GM23338 (cell line): ENCODE measurements at places on chromosomes 4 and X. TPM values are rescaled to one million over a fixed set of nuclear protein-coding genes. Genes with fewer than 3 reads are reported as not detected.

NXF2B gene
- total RNA-seq = 0.14 and 0.85 TPM in 2 replicates

VCX gene
- total RNA-seq = 0.49 TPM in 1 of 2 replicates, not detected in the other

CHRNA9 gene
- 0.78 and 5.7 TPM in 2 replicates for total RNA-seq

DNA sequence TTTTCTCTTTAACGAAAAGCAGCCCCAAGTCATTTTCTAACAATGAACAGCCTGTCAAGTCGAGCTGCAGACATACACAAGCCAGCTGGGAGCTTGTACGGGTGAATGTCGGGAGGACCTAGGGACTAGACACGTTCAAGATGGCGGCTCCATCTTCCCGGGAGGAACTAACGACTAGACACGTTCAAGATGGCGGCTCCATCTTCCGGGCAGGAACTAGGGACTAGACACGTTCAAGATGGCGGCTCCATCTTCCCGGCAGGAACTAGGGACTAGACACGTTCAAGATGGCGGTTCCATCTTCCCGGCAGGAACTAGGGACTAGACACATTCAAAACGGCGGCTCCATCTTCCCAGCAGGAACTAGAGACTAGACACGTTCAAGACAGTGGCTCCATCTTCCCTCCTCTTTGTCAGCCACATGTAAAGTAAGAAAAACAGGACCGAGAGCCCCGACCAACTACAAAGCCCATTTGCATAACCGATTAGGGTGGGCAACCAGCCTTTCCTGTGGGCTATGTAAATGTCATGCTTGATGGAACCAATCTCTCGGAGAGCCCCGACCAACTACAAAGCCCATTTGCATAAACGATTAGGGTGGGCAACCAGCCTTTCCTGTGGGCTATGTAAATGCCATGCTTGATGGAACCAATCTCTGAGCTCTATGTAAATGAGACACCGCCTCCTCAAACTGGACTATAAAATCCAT lies 175.5 kb downstream of the DHRSX start:
- DNase-seq = no peak

GRCh38 chr4:126328914-126329313 lies 1014.2 kb downstream of the FAT4 start:
- no peak for DNase-seq

- DNase-seq = peak; percentile 79
These were observed 20.3 kb downstream of the MEPE start for GRCh38 chr4:87853108-87853507.

GRCh38 chr4:184668511-184669114 lies 19.1 kb downstream of the PRIMPOL start:
- DNase-seq = no peak

DNA sequence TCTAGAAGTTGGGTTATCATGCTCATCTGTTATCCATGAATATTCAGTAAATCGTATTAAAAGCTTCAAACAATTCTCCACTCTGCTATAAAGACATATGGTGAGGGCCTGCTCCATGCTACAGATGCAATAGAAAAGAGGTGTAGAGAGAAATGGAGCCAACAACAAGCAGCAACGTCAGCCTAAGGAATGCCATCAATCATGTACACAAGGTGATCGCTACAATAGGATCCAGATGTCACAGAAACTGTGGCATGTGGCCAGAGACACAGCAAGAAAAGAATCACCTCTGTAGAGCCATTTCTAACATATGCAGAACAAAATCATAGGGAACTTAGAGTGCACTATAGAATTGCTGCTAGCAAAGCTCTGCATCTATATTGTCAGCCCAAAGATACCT lies 1188.1 kb downstream of the PCDH7 start:
- DNase-seq = no peak
